ENCODE measurements at places on chromosomes 6 and 20. TPM values are rescaled to one million over a fixed set of nuclear protein-coding genes. Genes with fewer than 3 reads are reported as not detected.

Gene NMBR
- not detected for total RNA-seq

DNA sequence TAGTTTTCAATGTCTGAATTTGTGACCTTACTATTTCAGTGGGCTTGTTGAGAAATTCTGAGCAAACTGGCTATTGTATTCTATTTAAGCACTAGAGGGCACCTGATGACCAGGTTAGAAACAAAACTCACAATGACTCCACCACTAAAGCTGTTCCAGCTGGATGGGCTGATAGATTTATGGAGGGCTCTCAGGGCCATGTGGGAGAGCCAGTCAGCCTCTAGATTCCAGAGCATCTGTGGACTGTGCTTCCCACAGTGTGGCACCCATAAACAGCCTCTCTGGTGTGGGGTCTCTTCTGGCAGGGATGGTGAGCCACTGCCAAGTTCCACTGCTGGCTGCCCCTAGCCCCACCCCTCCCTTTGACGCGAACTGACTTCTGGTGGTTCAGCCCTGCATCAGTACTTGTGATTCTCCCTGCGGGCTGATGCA, 29.2 kb downstream of the C6orf58 start:
- DNase-seq = peak; percentile 54

Gene OGFRL1
- 48.5 TPM for total RNA-seq

Gene INSM1
- total RNA-seq = not detected

- no peak for DNase-seq
Observed at GRCh38 chr6:47404435-47404834, 73.2 kb upstream of the CD2AP start.

Gene RBCK1
- total RNA-seq = 371 TPM

DNA sequence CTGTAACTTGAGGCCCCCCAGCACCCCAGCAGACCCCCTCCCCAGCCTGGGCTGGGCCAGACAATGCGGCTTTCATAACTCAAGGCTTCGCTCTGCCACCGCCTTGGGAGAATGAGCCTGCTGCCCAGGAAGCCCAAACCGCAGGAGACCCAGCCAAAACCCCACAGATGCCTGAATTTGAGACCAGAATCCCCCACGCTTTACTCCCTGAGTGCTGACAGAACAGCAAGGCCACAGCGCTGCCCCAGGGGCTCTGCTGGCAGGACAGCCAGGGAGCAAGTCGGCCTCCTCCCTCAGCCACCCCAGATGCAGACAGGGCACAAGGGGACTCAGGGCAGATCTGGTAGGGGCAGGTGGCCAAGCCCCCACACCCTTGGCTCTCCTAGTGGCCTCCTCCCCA, 2.2 kb downstream of the MDFI start:
- no peak for DNase-seq

DNA sequence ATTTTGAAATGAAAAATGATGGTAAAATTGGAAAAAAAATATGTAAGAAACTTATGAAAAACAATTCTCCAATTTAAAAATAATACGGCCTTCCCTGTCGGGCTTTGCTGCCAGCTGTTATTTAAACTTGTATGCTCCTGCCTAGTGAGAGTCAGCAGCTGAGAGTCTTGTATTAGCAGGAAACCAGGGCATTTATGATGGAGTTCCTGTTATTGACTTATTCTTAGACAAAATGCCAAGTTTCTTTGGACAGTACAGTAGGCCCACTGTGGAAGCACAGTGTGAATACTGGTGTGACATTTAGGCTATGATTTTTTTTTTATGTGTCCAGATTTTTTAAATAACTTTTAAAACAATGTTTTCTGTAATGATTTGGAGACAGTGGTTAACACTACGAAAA, 42.1 kb downstream of the GMDS start:
- no peak for DNase-seq

Gene CFAP61
- total RNA-seq = not detected

DNA sequence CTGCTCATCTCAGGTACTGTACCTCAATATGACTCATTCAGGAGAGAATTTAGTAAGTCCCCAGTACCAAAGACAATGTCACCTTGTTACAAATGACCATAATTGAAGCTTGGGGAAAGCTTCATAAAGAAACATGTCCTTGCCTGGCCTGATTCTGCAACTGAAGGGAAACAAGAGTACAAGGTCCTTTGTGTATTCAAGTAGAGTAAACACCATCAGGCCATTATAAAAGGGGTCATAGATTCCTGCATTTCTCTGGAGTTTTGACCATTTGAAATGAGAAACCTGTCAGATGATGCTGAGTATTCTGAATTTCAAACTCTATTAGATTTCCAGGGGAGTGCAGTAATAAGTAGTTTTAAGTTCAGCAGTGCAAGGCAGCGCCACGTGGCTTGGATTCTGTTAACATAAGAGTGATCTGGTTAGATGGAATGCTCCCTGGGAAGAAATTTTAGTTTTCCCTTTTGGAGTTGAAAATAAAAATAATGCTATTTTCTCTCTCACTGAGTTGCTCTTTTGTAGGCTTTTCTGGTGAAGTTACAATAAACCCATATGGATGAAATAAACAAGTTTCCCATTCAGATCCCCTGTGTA, 1054.3 kb downstream of the EPHA7 start:
- no peak for DNase-seq

Gene SLC44A4
- total RNA-seq = 17.7 TPM

GRCh38 chr6:140275725-140276124, 901.3 kb upstream of the CITED2 start:
- no peak for DNase-seq

Gene METTL24
- 1.2 TPM for total RNA-seq

DNA sequence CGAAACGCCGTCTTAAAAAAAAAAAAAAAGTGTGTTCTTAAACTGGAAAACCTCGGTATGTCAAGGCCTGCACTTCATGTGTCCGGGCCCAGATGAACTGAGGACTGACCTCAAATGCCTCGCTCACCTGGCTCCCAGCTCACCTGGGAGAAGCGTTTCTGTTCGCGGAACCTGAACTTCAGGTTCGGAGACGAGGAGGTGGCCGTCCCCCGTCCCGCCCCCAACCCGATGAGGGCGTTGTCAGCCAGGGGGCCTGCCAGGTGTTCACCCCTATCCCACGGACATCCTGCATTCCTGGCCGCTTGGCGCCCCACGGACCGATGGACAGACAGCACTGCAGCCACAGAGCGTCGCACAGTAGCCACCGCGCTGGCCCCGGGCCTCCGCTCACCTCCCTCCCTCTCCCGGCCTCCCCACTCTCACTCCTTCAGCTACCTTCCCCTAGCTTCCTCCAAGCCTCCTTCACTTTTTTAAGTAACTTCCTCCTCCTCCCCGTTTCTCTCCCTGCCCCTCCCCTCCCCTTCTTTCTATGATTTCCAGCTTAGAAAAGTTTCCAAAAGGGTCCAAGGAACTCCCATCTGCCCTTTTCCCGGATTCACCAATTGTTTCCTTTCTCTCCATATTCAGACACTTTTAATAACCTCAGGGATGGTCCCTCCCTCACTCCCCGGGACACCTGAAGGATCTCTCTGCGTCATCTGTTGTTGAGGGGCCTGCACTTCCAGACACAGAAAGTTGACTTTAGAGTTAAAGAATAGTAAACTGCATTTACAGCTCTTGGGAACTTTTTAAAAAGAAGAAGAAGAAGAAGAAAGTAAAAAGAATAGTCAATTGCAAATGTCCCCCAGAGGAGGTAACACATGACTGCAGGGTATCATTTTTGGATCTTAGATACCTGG, 22.7 kb upstream of the MCM3 start:
- no peak for DNase-seq

Gene PTGIS
- total RNA-seq = 2.7 TPM

- DNase-seq = no peak
Observed at GRCh38 chr6:154276810-154277628, 79.6 kb downstream of the IPCEF1 start.

GRCh38 chr20:49452011-49452482, 30.4 kb downstream of the KCNB1 start:
- no peak for DNase-seq

DNA sequence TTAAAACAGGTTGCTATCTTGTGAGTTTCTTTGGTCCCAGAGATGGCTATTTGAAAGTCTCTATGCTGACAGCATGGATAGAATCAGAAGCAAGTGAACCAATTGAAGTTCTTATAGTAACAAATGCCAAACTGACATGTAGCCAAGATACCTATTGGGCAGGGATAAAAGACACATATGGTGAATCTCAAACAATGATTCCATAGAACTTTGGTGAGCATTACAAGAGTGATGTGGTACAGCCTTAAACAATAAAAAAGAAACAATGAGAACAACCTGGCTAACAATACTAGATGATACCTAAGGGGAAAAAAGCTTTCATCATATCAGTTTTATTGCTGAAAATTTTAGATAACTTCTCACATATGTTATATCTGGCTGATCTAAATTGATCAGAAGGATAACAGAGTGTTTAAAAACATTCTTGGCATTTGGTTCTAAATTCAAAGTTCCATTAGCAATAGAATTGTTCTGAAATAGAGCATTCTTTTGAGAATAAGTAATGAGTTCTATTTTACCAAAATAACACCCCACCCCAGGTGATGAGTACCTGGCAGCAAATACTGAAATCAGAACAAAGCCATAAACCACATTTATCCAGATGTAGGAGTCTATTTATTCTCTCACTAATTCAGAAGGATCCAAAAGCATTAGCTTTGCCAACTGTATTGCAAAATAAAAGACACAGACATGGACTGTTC, 5.8 kb upstream of the HMGCLL1 start:
- DNase-seq = no peak

Gene SSTR4
- not detected for total RNA-seq

DNA sequence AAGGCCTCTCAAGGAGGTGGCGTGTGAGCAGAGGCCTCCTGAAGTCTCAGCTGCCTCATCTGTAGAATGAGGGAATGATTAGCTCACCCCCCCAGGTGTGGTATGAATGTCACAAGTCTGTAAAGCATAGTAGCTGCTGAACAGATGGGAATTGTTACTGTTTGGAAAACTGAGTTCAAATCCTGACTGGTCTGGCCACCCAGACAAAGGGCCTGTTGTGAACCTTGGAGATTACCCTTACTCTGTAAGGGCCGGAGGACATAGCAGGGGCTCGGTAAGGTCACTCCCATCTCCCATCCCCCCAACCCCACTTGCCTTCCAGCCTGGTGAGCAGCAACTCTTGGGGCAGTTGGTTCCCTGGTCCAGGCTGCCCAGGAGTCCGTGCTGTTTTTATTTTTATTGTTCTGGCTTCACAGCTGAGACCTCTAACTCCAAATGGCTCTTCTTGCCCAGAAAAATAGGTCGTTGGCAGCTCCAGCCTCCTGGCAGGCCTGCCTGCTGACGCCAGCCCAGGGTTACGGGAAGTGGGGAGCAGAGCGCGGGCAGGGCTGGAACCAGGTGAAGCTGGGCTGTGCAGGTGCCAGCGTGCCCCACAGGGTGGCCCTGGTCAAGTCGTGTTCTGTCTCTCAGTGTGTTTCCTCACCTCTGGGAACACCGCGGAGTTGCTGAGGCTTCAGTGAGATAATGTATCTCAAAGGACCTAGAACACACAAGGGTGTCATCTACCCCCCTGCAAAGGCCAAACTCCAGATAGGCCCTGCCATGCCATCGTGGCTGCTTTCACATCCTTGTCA, 4.5 kb upstream of the SIRPA start:
- no peak for DNase-seq

DNA sequence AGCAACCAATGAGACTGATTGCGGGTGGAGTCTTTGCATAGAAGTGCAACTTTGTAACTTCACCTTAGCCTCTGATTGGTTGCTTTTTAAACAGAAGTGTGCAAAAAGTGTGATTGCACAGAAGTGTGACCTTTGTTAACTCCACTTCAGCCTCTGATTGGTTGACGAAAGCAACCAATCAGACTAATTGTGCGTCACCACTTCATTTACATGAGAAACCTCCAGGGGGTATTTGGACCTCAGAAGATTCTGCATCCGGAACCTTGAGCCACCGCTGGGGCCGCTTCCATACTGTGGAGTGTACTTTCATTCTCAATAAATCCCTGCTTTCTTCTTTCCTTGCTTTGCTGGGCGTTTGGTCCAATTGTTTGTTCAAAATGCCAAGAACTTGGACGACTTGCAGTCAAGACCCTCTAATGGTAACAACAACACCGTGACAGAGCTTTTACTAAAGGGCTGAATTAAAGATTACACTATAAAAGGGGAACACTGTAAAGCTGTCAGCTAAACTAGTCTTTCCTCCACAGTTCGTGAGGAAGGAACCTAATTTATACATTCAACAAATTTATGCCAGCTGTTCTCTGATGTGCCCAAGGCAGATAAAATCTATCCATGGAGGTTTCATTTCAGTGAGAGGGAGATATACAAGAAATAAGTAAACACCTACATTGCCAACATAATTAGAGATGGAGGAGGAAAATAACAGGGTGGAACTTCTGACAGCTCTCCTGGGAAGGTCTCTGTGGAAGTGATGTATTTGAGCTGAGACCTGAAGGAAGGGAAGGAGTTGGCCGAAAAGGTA, 1.4 kb upstream of the HECA start:
- no peak for DNase-seq

- no peak for DNase-seq
Observed at GRCh38 chr6:141463237-141463977, 669.3 kb upstream of the GJE1 start.

Gene FAM209B
- total RNA-seq = 0.48 TPM

DNA sequence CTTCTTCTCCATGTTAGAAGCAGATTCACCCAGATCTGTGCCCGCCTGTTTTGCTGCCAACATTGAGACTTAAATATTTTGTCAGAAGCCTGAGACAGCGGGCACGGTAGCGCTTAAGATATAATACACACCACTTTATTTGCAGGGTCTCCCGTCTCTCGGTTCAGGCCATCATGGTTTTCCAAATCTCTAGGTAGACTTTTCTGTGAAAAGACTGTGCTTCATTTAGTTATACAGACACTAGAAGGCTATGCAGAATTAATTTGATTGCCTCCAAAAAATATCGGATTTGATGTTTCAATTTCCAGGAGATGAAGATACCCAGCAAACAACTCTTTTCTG, 598 bp downstream of the TBP start:
- no peak for DNase-seq

DNA sequence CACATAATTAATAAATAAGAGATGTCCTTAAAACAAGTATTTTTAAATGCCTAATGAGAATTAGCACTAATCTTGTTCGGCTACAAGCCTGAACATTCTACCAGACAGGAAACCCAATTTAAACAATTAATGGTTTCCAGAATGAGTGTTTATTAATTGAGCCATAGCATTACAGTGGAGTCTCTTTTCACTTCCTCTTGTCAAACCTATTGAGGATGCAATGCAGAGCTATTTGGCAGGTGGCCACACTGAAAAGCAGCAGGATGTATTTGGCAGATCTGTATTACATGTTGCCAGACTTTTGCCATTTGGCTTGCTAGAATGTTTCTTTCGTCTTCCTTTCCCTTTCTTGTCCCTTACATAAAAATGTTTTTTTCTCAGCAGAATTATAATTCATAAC, 475.2 kb upstream of the MARCKS start:
- no peak for DNase-seq

DNA sequence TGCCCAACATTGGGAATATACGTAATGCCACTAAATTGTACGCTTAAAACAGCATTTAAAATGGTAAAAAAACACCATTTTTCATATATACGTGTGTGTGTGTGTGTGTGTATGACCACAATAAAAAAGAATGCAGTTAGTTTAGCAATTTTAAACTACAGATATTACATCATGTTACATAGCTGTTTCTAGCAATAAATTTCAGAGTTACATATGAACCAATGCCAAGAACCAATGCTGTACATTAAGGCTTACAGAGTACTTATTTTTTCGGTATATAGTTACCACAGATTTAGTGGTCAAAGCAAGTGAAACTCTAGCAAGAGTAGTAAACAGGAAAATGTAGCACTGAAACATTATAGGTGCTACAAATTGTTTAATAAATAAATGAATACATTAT, 119.3 kb downstream of the PDE10A start:
- DNase-seq = no peak

Gene TCF15
- total RNA-seq = 0.07 TPM

GRCh38 chr6:12818324-12818723, 101.8 kb downstream of the PHACTR1 start:
- DNase-seq = no peak

Gene PBOV1
- total RNA-seq = not detected

GRCh38 chr6:88814909-88815308, 148.5 kb downstream of the RNGTT start:
- no peak for DNase-seq

Measured in kidney epithelial cell (primary cell).